ENCODE measurements at places on chromosomes 5 and 9.

DNA sequence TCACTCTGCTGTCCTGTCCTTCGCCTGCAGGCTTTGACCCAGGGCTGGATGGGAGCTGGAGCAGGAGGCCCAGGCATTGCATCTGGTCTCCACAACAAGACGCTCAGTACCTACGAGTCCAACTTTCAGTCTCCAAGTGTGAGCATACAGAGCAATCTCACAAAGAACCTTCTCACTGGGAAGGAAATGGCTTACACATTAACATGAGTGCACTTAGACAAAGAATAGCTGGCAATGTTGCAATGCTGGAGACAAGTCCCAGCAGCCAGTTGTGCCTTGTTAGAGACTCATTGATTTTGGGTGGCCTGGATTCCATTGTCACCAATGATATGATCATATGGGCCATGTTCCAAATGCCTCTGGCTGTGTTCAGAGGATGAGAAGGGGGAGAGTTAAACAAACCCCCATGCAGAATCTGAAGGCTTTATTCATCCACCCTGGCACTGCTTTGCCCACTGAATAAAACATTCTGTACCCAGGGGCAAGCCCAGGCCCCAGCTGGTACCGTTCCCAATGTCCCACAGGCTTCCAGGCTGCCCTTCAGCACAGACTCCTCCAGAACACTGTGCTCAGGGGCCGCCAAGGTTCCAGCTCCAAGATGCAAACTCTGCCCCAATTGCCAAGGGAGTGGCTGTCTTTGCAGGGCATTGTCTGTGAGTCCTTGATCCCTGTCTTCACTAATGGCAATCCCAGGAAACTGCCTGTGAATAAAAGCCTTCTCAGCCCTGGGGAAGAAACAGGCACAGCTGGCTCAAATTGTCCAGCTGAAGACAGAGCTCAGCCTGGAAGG, 185.5 kb downstream of the HSD17B3 start:
- DNase-seq = no peak

GRCh38 chr5:140707812-140708211, 7.6 kb downstream of the ZMAT2 start:
- DNase-seq = no peak

GRCh38 chr9:137913771-137914767, 36.5 kb downstream of the CACNA1B start:
- no peak for DNase-seq

- DNase-seq = no peak
Observed at GRCh38 chr9:17824191-17824590, 245.3 kb downstream of the SH3GL2 start.

DNA sequence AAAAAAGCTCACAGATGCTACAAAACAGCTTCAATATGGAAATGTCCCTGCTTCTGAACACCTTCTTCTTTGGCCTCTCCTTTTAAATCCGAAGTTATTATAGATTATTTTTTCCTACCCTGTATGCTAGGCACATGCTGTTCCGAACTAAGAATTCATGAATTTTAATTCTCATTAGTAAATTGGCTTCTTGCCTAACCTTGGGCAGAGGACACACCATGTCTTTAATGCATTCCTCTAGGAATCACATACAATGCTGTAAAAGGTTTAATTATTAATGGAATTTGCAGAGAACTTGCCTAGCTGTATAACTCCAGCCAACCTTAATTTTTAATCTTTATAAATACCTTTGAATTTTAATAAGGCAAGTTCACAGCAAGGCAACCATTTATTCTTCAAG, 234.4 kb downstream of the NTRK2 start:
- DNase-seq = no peak

DNA sequence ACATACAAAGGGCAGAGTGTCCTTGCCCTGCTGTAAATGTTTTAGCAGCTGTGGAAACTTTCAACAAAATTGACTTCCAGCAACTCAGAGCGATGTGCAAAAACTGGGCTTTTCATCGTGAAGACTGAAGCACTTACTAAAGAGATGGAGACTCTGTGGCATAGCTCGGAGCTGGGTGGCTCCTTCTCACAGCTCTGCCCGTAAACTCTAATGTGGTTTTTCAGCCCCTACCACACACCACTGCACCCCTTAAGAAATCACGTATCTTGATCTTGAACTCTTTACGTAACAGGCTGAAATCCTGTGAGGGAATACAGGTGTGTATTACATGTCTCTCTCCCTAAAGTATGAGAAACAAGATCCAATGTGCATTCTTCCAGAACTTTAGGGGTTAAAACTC, 124.4 kb downstream of the MEF2C start:
- DNase-seq = no peak

GRCh38 chr5:35819668-35820067, 37.0 kb upstream of the IL7R start:
- no peak for DNase-seq

GRCh38 chr5:95899006-95899405, 62.6 kb downstream of the ELL2 start:
- DNase-seq = no peak

DNA sequence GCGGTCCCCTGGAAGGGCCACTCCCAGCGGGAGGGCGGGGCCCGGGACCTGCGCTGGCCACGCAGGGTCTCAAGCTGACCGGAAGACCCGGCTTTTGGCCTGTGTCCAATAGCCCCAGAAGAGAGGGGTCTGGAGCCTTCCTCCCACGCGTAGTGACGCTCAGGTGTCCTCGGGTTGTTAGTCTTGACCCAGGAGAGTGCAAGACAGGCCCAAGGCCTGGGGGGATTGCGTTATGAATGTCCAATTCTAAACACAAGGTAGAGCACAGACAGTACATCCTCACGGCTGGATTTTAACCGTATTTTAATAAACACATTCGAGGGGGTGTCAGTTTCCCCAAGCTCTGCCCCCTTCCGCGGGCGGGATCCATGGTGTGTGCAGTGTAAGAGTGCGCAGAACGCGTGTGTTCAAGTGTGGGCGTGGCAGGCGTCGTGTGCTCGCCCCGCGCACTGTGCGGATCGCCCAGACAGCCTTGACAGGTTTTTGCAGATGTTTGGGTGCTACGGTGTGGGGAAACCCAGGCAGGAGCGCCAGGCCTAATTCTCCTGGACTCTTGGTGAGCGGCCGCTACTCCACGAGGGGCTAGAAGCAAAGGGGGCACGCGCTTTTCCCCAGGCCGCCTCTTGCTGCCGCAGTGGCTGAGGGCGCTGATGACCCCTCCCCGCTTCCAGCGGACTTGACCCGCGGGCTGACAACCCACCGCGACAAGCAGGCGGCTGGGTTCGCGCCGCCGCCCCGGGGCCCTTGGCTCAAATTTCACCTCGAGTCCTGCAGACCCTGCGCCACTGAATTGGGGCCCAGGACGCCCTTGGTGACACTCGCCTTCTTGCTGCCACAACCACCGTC, 6.1 kb upstream of the DMRT3 start:
- no peak for DNase-seq

- no peak for DNase-seq
Observed at GRCh38 chr9:38347271-38347671, 45.2 kb upstream of the ALDH1B1 start.

GRCh38 chr9:113614843-113615648, 151.5 kb downstream of the RGS3 start:
- DNase-seq = no peak

DNA sequence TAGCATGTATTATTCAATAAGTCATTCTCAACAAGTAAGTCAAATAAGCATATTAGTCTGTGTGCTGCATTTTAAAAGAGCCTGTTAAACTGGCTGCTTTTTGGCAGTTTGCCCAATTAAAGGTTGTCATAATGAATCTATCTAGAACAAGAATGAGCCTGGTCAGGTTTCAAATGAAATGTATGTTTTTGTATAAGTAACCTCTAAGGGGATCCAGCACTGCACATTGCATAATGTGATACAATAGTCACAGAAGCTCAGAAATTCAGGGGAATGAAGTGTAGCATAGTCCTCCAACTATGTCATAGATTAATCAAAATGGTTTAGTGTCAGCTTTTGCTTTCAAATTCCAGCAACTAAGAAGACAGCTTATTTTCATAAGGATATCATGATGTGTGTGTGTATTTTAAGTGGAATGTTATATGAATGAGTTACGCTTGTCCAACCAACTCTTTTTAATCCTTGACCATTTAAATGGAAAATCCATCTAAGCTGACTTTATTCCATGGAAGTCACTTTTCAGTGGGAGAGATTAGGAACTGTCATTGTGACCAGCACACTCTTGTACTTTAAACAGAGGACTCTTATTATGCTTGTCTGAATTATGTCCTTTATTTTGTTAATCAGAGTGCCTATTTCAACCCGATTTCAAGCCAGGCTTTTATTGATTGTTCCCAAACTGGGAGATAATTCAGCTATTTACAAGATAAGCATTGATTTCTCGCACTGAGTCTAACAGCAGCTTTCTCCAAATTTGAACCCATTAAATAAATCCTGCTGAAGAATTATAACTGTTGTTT, 283.9 kb upstream of the ADAMTSL1 start:
- DNase-seq = no peak

DNA sequence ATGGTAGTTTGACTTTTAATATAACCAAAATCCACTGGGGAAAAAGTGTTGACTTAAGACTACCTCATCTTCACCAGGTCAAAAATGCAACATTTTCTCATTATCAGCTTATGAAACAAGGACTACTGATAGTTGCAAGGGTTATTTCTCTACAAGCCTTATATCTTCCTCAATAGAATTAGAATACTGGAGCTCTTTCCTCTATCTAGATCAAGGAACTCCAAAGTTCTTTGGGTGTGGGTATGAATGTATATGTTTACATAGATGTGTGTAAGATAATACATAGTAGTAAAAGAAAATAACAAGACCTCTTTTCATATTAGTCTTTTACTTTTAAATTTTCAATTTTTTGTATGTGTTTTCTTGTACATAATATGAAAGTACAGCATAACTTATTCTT, 244.5 kb downstream of the MLLT3 start:
- no peak for DNase-seq

DNA sequence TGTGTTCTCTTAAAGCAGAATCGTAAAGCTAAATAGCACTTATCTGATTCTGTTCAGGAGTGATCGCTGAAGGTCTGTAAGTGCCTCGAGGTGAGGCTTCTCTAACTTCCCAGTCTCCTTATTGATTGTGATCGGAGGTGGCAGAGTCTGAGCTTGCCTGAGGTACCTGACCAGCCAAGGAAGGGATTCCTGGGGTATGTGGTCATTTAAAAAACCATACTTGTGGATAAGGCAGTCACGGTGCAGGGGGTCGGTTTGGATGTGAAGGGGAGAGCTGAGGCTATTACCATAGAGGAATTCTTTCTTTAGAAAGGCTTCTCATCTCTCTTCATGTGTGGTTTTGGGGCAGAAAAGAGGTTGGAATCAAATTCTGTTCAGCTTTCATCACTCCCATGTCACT, 193.7 kb downstream of the TLE4 start:
- no peak for DNase-seq

GRCh38 chr5:179880066-179880650, 21.5 kb upstream of the MRNIP start:
- DNase-seq = no peak

DNA sequence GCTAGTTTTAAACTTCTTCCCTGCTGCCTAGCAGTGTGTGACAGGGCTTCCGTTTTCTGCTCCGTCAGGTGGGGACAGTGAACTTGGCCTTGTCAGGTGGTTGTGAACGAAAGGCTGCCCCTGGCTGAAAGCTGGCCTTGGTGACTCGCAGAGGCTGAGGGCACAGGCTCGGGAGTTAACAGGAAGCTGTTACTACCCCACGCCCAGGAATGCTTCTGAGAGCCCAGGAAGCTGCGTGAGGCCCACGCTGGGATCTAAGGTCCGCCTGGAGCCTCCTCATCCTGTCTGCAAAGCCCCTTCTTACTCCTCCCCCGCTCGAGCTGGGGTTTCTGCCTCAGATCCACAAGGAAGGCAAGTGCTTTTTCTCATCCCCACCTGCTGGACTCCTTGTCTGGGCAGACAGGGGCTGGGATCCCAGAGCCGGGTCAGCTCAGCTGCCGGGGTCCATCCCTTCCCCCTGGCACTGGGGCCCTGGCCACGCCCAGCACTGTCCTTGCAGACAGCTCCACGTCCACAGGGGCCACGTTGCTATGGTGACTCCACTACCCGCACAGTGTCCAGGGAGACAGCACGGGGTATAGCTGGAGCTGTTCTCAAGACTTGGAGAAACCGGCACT, 124.7 kb upstream of the TBC1D2 start:
- DNase-seq = peak; percentile 14

GRCh38 chr5:158638396-158638795, 461.3 kb downstream of the EBF1 start:
- DNase-seq = no peak

GRCh38 chr5:144582066-144582465, 411.4 kb downstream of the KCTD16 start:
- DNase-seq = no peak

- no peak for DNase-seq
Observed at GRCh38 chr9:105142406-105143135, 101.9 kb upstream of the SLC44A1 start.

- no peak for DNase-seq
Observed at GRCh38 chr9:32918628-32919027, 82.8 kb downstream of the APTX start.

DNA sequence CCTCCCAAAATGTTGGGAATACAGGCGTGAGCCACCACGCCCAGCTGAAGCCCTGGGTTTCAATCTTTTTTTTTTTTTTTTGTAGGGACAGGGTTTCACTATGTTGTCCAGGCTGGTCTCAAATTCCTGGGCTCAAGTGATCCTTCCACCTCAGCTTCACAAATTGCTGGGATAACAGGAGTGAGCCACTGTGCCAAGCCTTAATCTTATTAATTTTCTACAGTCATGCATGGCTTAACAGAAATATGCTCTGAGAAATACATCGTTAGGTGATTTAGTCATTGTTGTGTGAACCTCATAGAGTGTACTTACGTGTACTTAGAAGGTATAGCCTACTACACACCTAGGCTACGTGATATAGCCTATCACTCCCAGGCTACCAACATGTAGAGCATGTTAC, 31.0 kb downstream of the GLDC start:
- no peak for DNase-seq

DNA sequence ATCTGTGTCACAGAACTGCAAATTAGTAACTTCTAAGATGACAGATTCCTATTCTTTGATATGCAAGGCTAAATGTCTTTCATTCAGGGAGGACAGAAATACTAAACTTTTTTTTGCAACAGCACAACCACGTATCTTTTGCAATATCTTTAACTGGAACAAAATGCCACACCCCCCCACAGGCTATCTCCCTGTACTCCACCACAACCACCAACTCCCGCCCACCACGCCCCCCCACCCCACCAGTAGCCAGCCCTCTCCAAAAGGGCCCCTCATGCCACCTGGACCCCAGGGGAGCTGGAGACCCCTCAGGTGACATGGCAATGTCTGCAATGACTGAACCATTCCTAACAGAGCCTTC, 131.8 kb downstream of the ROR2 start:
- DNase-seq = no peak

DNA sequence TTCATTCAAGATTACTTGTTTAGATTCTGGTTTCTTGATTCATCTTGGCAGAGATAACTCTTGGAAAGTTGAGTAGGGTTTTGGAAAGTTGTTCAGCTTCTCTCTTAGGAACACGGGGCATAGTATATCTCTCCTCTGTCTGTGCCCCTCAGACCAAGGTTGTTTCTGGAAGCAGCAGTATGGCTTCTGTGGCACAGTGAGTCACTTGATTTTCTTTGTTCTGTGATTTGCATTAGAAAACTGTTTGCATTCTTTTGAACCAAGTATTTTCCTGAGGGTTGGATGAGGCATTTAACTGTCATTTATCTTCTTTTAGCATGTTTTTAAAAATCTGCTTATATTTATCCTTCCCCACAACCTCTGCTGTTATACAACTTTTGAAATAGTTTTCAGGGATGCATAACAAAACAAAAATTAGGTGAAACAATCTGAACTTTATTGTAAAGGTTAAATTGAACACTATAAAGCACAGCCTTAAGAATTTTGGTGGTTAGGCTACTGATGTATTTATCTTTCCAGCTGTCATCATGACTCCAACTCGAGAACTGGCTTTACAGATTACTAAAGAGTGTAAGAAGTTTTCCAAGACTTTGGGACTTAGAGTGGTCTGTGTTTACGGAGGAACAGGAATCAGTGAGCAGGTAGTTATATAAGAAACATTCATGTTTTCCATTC, 26.5 kb downstream of the DDX46 start:
- DNase-seq = no peak
